ENCODE measurements at places on chromosomes 13 and 19. TPM values are rescaled to one million over a fixed set of nuclear protein-coding genes. Genes with fewer than 3 reads are reported as not detected.

The CYP2A6 gene
- total RNA-seq: not detected

The TFPT gene
- total RNA-seq: 36.2 TPM

The LENG8 gene
- total RNA-seq: 218 TPM

The NDFIP2 gene
- 18.5 TPM for total RNA-seq

The KASH5 gene
- not detected for total RNA-seq

The ESD gene
- 81.1 TPM for total RNA-seq

The PTPRS gene
- 16.1 TPM for total RNA-seq

The FAAP24 gene
- total RNA-seq: 5.5 TPM

The ZNF85 gene
- total RNA-seq: 9.5 TPM
